Mesendoderm (in vitro differentiated cells): ENCODE measurements at places on chromosomes 7 and 10.

- no peak overlapping the region for H3K4me3 ChIP-seq
- H3K36me3 ChIP-seq: no peaks in the 10 kb centered on the region
- H3K27ac ChIP-seq: no peak overlapping the region
- no peak for DNase-seq
These were observed 30.3 kb upstream of the NEBL start for GRCh38 chr10:20927456-20927855.

DNA sequence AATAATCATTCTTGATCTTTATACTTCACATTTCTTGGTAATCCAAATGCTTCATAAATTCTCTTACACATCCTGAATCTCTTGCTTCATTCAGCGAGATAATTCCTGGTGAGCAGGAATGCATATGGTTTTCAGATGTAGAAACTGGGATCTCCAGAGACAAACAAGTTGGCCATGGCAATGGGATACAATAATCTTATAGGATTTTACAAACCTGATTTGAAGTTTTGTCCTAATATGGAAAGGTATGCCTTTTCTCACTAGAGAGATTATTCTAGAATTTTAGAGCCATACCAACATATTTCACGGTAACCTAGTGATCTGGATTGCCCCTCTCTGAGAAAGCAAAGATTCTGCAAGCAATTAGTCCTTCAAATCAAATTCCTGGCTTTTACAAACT is 13.1 kb upstream of the TRDMT1 start:
- H3K27ac ChIP-seq: no peak overlapping the region
- H3K27me3 ChIP-seq: no peaks in the 10 kb centered on the region
- no peaks in the 10 kb centered on the region for H3K36me3 ChIP-seq
- H3K4me1 ChIP-seq: peaks cover 4% of the 10 kb centered on the region

DNA sequence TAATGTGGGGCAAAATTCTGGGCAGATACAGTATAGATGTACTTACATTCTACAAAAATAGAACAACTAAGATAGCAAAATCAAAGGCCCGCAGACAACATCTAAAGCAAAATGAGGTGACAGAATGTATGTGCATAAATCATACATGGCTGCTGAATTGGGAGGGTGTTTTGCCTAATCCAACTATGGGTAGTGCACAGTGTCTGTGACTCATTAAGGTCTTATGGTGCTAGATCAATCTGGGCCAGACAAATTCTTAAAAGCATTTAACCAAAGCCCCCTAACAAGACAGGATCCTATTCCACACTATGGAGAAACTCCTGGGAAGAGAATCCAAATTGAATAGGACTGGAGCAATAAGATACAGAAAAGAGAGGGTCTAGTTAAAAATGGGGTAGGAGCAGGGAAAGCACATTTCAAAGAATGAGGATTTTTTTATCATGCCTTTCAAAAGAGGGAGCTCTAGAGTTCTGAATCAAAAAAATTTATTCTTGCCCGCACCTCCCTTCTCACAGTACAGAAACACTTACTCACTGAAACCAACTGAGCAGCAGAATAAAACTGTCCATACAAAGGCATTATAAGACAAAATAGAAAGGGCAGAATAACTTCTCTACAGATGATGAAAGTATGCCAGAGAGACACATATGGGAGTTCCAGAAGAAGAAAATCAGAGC is 181.3 kb downstream of the RNLS start:
- DNase-seq: no peak
- no peak overlapping the region for H3K4me3 ChIP-seq
- no peaks in the 10 kb centered on the region for H3K27me3 ChIP-seq
- no peaks in the 10 kb centered on the region for H3K4me1 ChIP-seq
- no peak overlapping the region for H3K27ac ChIP-seq

DNA sequence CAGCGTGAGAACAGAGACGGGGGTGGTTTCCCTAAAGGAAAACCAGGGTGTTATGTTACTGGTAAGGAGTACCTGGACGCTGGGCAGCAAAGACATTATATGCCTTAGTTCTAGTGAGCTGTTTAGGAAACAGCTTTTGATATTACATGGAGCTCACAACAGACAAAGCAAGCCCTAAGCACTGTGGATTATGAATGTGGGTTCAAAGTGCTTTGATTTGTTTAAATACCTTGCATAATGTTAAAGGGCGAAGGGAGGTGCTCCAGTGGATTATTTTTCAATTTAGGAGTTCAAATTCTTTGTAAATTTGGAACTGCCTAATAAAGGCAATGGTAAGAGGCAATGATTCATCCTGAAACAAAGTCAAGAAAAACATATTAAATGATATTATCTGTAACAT is 13.8 kb downstream of the WNT16 start:
- no peaks in the 10 kb centered on the region for H3K4me1 ChIP-seq
- no peak for DNase-seq
- H3K36me3 ChIP-seq: no peaks in the 10 kb centered on the region
- no peaks in the 10 kb centered on the region for H3K27me3 ChIP-seq
- no peak overlapping the region for H3K4me3 ChIP-seq

- no peak overlapping the region for H3K4me3 ChIP-seq
- H3K27ac ChIP-seq: no peak overlapping the region
- H3K4me1 ChIP-seq: peaks cover 9% of the 10 kb centered on the region
- no peaks in the 10 kb centered on the region for H3K36me3 ChIP-seq
- DNase-seq: peak; percentile 31
These were observed 49.7 kb upstream of the NRF1 start for GRCh38 chr7:129561677-129562359.

- H3K27ac ChIP-seq: no peak overlapping the region
- H3K36me3 ChIP-seq: no peaks in the 10 kb centered on the region
- H3K27me3 ChIP-seq: no peaks in the 10 kb centered on the region
- H3K4me3 ChIP-seq: no peak overlapping the region
- no peaks in the 10 kb centered on the region for H3K4me1 ChIP-seq
These were observed 42.1 kb downstream of the RBM17 start for GRCh38 chr10:6130848-6131470.

GRCh38 chr10:84540617-84541288 is 212.4 kb downstream of the CCSER2 start:
- H3K27me3 ChIP-seq: no peaks in the 10 kb centered on the region
- H3K36me3 ChIP-seq: no peaks in the 10 kb centered on the region
- peaks cover 10% of the 10 kb centered on the region for H3K4me1 ChIP-seq
- no peak overlapping the region for H3K27ac ChIP-seq
- no peak overlapping the region for H3K4me3 ChIP-seq

- no peaks in the 10 kb centered on the region for H3K36me3 ChIP-seq
- peaks cover 11% of the 10 kb centered on the region for H3K4me1 ChIP-seq
These were observed 171.2 kb downstream of the PRKAG2 start for GRCh38 chr7:151705636-151706276.

DNA sequence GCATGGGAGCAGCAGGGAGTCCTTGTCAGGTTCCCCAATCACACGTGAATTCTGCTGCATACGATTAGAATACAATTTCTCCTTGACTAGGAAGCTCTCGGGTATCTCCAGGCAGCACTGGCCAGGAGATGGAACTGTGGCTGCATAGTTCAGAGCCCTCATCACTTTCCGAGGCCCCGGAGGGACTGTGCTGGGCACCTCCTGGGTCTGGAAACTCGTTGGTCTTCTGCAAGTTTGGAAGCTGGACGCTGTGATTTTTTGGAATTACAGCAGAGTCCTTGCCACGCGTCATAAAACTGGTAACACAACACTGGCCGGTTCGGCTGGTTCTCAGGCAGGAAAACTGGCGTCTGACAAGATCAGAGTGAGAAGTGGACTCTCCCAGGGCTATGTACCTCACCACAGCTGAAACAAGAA is 216.1 kb downstream of the CCDC3 start:
- no peaks in the 10 kb centered on the region for H3K27me3 ChIP-seq
- no peak overlapping the region for H3K4me3 ChIP-seq
- no peaks in the 10 kb centered on the region for H3K36me3 ChIP-seq
- no peaks in the 10 kb centered on the region for H3K4me1 ChIP-seq
- H3K27ac ChIP-seq: no peak overlapping the region

- no peaks in the 10 kb centered on the region for H3K27me3 ChIP-seq
- H3K27ac ChIP-seq: no peak overlapping the region
- peaks cover 7% of the 10 kb centered on the region for H3K4me1 ChIP-seq
- no peaks in the 10 kb centered on the region for H3K36me3 ChIP-seq
- H3K4me3 ChIP-seq: no peak overlapping the region
These were observed 50.0 kb downstream of the NPY start for GRCh38 chr7:24334012-24334411.

DNA sequence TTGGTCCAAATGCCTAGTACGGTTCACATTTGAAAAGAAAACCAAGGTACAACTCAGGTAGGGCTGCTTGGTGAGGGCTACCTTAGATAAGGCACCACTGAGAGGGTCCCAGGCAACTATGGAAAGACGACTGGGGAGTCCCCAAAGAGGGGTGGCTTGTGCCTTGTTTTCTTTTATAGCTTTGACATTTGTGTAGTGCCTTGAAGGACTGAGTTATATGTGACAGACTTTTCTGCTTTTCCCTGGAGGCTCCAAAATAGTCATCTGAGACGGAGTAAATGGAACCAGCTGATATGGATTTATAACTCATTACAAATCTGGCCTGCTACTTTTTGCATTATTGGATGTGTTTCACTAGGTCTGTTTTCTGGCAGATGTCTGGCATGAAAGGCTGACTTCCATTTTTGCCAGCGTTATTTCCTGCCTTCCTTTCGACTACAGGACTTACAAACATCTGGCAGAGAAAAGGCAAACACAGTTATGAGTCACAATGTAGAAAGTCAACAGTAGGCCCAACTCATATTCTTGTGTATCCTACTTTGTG is 88.2 kb upstream of the IMMP2L start:
- no peaks in the 10 kb centered on the region for H3K27me3 ChIP-seq
- no peak for DNase-seq
- no peak overlapping the region for H3K27ac ChIP-seq
- H3K4me1 ChIP-seq: no peaks in the 10 kb centered on the region
- no peak overlapping the region for H3K4me3 ChIP-seq
- H3K36me3 ChIP-seq: no peaks in the 10 kb centered on the region

- peaks cover 79% of the 10 kb centered on the region for H3K27me3 ChIP-seq
- peak; percentile 22 for DNase-seq
- no peak overlapping the region for H3K27ac ChIP-seq
- no peaks in the 10 kb centered on the region for H3K36me3 ChIP-seq
- no peak overlapping the region for H3K4me3 ChIP-seq
These were observed 8.9 kb upstream of the EMX2 start for GRCh38 chr10:117533507-117534281.

DNA sequence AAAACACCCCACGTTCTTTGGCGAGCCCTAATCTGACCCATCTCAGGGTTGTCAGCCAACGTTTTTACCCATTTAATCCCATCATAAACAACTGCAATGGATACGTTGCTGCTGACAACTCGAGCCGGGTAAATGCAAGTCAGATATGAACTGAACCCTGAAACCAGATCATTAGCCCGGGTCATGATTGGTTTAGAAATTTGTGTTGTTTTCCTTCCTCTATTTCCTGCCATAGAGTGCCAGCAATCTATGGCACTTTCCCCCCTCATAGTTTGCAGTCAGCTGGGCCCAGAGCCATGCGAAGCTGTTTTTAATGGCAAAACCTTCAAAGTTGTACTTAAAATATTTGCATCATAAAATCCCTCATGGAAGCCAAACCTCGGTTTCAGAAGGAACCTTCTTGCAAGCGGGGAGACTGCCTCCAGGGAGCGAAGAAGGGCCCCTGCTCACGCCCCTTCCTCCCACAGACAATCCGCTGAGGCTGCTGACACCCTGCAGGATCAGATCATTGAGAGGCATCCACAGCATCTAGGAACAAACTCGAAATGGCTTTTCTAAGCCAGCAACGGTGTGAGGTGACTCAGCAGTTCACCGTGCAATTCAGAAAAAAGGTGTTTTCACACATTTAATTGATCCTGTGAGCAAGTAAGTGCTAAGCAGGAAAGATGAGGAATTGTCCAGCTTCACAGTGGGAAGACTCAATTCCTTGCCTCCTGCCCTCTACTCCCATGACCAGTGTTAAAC is 710.1 kb downstream of the PARD3 start:
- H3K4me1 ChIP-seq: peaks cover 2% of the 10 kb centered on the region
- H3K36me3 ChIP-seq: no peaks in the 10 kb centered on the region
- H3K27me3 ChIP-seq: no peaks in the 10 kb centered on the region
- H3K4me3 ChIP-seq: no peak overlapping the region
- DNase-seq: peak; percentile 86

DNA sequence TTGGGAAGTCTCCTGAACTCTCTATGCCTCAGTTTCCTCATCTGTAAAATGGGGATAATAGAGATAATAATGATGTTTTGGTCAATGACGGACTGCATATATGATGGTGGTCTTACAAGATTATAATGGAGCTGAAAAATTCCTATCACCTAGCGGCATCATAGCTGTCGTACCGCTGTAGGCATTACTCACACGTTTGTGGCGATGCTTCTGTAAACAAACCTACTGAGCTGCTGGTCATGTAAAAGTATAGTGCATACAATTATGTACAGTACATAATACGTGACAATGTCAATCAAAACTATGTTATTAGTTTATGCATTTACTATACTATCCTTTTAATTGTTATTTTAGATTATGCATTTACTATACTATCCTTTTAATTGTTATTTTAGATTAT is 339.1 kb upstream of the NPVF start:
- no peaks in the 10 kb centered on the region for H3K4me1 ChIP-seq
- H3K4me3 ChIP-seq: no peak overlapping the region
- no peaks in the 10 kb centered on the region for H3K36me3 ChIP-seq
- H3K27me3 ChIP-seq: no peaks in the 10 kb centered on the region
- H3K27ac ChIP-seq: no peak overlapping the region
- no peak for DNase-seq

GRCh38 chr7:137753067-137753466 is 93.7 kb downstream of the DGKI start:
- H3K27ac ChIP-seq: no peak overlapping the region
- DNase-seq: peak; percentile 85
- no peaks in the 10 kb centered on the region for H3K36me3 ChIP-seq
- no peak overlapping the region for H3K4me3 ChIP-seq
- H3K4me1 ChIP-seq: peaks cover 16% of the 10 kb centered on the region
- no peaks in the 10 kb centered on the region for H3K27me3 ChIP-seq
